A375 (cell line): ENCODE measurements at places on chromosomes 6 and 20. TPM values are rescaled to one million over a fixed set of nuclear protein-coding genes. Genes with fewer than 3 reads are reported as not detected.

Gene PLCB1
- total RNA-seq = 10.2 and 11.2 TPM in 2 replicates

Gene ERVFRD-1
- total RNA-seq = not detected in 2 replicates

Gene CST3
- 168 and 221 TPM in 2 replicates for total RNA-seq

Gene PHACTR3
- not detected in 2 replicates for total RNA-seq

Gene ENPP5
- not detected in 2 replicates for total RNA-seq

Gene CRNKL1
- 28.7 and 38.7 TPM in 2 replicates for total RNA-seq

Gene C6orf58
- not detected in 2 replicates for total RNA-seq

Gene ZBTB12
- 5.6 and 6.4 TPM in 2 replicates for total RNA-seq

Gene YIPF3
- 79.7 and 83.5 TPM in 2 replicates for total RNA-seq

Gene PPP1R16B
- total RNA-seq = 0.03 and 0.08 TPM in 2 replicates

Gene HSD17B8
- total RNA-seq = 19.9 and 28.1 TPM in 2 replicates

Gene PRDM13
- 0.45 and 1.4 TPM in 2 replicates for total RNA-seq

Gene CPNE5
- total RNA-seq = 0.05 and 0.26 TPM in 2 replicates

Gene MOXD1
- 3.6 and 4.1 TPM in 2 replicates for total RNA-seq

Gene TMC2
- not detected in 2 replicates for total RNA-seq

Gene VIP
- total RNA-seq = not detected in 2 replicates

Gene LRP11
- total RNA-seq = 14.5 and 24.6 TPM in 2 replicates

Gene SCUBE3
- 0.82 and 1.0 TPM in 2 replicates for total RNA-seq

Gene RHAG
- total RNA-seq = not detected in 2 replicates
